Fibroblast of lung (primary cell): ENCODE measurements at places on chromosomes 16 and 17. TPM values are rescaled to one million over a fixed set of nuclear protein-coding genes. Genes with fewer than 3 reads are reported as not detected.

DNA sequence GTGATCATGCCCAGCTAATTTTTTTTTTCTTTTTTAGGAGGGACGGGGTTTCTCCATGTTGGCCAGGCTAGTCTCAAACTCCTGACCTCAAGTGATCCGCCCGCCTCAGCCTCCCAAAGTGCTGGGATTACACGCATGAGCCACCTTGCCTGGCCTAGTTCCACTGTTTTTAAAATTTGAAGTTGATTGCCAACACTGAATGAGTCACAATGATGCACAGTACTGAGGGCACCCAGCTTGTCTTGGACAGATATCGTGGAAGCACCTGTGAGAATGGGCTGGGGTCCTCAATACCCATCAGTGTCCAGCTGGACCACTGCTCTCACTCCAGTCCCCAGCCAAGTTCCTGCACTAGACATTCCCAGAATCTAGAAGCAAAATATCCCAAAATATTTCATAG lies 2.5 kb downstream of the KNOP1 start:
- no peak for DNase-seq

- no peak for DNase-seq
Measured at GRCh38 chr17:40480501-40481003, 20.9 kb downstream of the TNS4 start.

- DNase-seq: peak; percentile 16
Measured at GRCh38 chr16:58299757-58300349, 5.0 kb upstream of the PRSS54 start.

Gene TOB1
- polyA plus RNA-seq: 39.6 and 40.5 TPM in 2 replicates

DNA sequence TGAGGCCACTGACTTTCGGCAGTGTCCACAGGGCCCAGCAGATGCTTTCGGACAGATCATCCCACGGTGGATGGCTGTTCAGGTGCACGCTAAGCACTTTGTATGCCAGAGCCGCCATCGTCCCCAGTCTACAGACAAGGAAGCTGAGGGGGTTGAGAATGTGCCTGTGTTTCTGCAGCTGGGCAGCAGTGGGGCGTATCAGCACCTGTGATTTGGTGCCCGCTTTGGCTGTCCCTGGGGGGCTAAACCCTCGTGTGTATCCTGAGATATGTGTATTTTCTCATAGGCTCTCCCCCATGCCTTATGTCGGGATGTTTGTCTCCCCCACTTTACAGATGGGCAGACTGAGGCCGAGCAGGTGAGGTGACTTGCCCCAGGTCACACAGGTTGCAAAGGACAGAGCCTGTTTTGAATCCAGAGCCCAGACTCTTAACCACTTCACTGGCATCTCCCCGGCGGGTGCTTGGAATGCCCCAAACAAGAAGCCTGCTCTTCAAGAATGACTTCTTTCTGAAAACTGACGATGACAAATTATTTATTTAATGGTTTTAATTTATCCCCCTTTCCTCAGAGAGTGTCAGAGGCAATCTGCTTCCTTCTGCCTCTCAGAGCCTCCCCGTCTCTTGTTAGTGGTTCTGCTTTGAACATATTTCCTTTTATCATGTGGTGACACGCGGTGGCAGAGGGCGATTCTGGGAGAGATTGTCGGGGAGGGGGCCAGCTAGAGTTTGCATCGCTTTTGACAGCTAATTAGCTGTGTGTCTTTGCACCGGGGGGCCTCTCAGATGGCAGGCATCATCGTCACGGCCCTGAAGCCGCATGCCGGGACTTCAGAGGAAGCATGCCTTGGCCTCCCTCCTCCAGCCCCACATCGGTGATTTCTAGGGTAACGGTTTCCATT lies 149.6 kb upstream of the CIBAR2 start:
- no peak for DNase-seq

DNA sequence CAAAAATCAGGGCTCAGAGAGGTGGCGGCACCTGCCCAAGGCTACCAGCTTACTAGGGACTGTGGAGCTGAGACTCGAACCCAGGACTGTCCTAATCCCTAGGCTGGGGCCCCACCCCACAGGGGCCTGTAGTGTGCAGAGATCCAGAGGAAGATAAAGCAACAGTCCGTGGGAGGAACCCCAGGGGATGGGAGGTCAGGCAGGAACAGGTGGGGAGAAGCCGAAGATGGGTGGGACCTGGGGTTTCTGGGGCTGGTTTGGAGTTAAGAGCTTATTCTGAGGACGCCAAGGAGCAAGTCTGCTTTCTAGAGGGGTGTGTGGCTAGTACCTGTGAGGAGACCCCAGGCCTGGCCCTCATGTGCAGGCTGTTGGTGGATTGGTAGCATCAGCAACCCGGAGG lies 14.9 kb downstream of the C16orf74 start:
- DNase-seq: no peak

GRCh38 chr16:80113873-80114574 lies 426.8 kb upstream of the DYNLRB2 start:
- DNase-seq: no peak

GRCh38 chr16:54201200-54201599 lies 85.4 kb downstream of the IRX3 start:
- DNase-seq: no peak

- DNase-seq: no peak
Measured at GRCh38 chr16:55436587-55436986, 42.4 kb upstream of the MMP2 start.

DNA sequence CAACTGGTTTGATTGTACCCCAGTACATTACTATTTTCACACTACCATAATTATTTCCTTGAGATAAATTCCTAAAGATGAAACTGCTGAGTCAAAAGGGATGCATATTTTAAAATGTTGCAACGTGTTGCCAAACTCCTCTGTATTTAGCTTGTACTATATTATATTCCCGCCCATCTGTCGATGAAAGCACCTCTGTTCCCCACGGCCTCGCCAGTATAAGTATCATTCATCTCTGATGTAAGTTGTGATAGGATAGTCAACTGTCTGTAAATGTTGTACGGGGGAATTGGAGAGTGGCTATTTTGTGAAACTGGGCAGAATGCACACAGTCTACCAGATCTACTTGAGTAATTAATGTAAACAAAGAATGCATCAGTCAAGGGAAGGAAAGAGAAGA lies 47.7 kb upstream of the TNRC6A start:
- peak; percentile 18 for DNase-seq

DNA sequence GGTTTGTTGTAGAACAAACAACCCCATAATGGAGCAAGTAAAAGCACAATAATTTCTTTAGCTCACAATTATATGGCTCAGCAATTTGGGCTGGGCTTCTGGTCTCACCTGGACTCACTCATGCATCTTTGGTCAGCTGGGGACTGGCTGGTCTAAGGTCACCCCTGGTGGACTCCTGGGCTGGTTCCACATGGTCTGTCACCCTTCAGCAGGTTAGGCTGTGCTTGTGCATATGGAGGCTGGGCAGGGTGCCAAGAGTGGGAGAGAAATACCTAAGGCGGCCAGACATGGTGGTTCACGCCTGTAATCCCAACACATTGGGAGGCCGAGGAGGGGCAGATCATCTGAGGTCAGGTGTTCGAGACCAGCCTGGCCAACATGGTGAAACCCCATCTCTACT lies 27.0 kb upstream of the SMURF2 start:
- no peak for DNase-seq

DNA sequence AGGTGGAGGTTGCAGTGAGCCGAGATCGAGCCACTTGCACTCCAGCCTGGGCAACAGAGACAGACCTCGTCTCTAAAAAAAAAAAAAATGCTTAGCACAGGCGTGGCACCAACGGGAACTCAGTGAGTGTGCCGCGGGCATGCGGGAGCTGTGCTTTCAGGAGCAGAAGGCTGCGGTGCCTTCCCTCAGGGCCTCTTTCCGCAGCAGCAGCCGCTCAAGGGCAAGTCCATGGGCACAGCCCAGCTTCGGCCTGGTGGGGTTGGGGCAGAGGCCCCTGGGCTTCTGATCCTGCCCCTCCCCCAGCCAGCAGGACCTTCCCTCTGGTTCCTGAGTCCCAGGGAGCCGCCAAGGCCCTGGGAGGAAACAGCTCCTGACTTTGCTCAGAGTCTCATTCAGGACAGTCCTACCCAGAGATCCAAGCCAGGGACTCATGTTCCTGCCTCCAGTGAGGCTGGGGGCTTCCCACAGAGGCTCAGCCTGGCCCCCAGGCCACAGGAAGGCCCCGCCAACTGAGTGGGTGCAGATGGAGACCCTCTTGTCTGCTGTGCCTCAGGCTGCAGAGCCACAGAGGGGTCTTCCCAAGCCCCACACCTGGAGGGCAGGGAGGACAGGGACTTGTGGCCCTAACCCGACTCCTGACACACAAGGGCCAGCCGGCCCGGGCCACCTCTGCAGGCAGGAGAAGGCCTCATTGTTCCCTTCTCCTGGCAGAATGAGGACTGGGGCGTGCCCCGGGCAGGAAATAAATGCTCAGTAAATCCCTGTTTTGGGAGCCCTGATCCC lies 3.3 kb upstream of the ZG16B start:
- DNase-seq: no peak

DNA sequence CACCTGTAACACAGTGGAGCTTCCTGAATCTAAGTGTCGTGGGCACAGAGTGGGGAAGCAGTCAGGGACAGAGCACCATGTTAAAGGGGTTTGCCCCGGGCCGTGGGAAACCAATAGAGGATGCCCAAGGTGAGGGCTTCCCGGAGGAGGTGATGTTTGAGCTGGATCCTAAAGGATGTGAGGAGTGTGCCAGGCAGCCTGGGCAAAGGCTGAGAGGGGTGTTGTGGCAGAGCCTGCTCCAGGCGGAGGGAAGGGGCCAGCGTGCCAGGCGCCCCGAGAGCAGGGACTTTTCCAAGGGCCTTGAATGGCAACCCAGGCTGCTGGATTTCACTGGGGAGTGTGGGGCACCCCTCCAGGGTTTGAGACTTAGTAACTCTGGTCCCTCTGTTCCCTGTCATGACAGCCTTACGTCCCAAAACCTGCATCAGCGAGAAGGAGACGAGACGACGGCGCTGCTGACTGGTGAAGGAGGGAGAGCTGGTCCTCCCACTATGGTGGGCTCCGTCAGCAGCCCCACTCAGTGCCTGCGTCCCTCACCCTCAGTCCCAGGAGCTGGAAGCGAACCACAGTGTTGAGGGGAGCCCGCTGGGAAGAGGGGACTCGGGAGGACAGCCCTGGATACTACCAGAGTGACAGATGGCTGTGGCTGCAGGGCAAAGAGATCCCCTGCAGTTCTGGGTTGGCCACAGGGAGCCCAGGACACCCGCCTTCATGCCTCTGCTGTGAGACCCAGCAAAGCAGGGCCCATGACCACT lies 228.4 kb downstream of the KATNIP start:
- no peak for DNase-seq

DNA sequence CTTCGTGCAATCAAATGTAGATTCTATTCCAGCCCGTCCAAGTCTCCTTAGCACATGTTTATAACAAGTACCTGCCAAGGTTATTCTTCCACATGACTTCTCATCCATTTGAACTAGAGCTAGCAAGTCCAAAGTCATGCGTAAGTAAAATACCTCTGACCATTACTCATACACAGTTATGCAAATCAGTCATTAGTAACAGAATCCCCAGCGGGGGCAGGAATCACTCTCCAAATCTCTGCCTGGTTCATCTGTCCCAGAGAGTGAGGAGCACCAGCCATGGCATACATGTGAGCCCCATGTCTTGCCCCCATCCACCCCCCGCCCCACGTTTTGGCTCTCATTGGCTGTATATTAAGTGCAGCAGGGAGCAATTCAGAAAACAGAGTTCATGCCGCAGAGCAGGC lies 27.7 kb downstream of the SRL start:
- peak; percentile 82 for DNase-seq

Gene HSD17B2
- 1.6 and 8.0 TPM in 2 replicates for polyA plus RNA-seq

- DNase-seq: no peak
Measured at GRCh38 chr17:69961501-69962145, 113.4 kb upstream of the KCNJ16 start.
